ENCODE measurements at places on chromosomes 13 and 19. TPM values are rescaled to one million over a fixed set of nuclear protein-coding genes. Genes with fewer than 3 reads are reported as not detected.

ZNF561 gene
- total RNA-seq = 31.9 TPM

- peak; percentile 26 for DNase-seq
Measured at GRCh38 chr13:44906713-44907112, 82.6 kb downstream of the NUFIP1 start.

- DNase-seq = no peak
Measured at GRCh38 chr13:98480915-98481877, 95.7 kb downstream of the STK24 start.

- peak; percentile 69 for DNase-seq
Measured at GRCh38 chr13:32443111-32443510, 15.2 kb upstream of the N4BP2L1 start.

- no peak for DNase-seq
Measured at GRCh38 chr19:38710416-38710702, 33.9 kb downstream of the CAPN12 start.

DNA sequence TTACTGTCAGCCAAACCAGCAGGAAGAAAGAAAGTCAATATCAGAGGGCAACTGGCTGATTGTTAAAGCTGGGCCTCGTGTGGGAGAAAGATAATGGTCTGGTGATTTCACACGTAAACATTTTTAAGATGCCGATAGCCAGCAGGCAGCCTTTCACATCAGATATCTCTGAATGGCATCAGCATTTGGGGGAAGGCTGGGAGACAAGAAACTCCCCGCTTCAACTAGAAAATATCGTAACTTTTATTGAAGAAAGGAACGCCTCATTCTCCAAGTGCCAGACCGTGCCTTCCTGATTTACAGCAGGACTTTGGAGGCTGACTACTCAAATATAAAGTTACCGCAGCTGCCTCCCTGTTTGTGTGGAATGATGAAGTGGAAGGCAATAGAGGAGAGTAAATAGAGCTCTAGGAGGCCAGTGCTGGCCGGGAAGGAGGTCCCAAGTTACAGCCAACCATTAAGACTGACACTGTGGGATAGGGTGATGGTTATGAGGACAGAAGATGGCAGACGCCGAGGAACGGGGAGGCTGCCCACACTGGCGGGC is 284.3 kb upstream of the MAB21L1 start:
- no peak for DNase-seq

DNA sequence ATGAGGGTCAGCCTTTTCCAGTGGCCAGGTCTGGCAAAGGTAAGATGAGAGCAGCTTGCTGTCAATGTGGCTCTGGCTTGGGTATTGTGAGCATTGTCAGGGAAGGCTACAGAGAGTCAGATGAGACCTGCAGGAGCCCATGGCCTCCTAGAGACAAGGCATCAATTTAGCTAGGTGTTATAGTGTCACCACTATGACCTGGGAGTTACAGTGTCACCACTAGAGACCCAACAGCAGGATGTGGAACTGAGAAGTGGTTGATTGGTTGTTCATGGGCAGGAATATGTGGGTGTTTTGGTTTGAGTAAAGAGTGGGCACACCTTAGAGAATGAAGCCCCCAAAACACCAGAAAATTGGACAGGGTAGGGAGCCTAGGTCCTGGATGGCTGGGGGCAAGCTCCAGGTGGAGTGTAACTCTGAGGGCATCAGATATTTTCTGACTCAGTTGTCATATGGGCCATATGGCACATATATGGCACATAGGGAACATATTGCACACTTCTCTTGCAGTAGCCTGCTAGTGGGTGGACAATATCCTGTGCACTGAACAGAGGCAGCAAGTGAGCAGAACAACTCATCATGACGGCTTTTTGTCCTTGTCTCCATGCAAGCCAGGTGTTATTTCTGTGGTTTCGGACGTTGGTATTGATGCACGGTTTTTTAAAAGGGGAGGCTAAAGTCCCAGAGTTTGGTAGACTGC is 46.3 kb upstream of the CEACAM21 start:
- DNase-seq = no peak

- DNase-seq = no peak
Measured at GRCh38 chr19:11581740-11582139, 4.3 kb upstream of the ACP5 start.

All from mucosa of descending colon (tissue), 3 donors.